ENCODE measurements at places on chromosomes 1 and 21. TPM values are rescaled to one million over a fixed set of nuclear protein-coding genes. Genes with fewer than 3 reads are reported as not detected.

DNA sequence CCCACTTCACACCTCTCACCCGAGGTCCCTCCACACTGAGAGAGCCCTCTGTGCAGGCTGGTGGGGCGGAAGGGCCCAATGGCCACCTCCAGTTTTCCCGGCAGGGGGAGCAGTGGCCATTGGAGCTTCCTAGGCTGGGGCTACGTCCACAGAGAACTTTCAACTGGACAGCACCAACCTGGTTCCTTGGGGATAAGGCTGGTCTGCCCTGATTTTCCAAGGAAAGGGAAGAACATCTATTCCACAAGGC is 20.3 kb upstream of the LAPTM5 start:
- no peak overlapping the region for H3K4me3 ChIP-seq
- no peaks in the 10 kb centered on the region for H3K27me3 ChIP-seq
- no peak for DNase-seq
- H3K36me3 ChIP-seq = no peaks in the 10 kb centered on the region
- no peaks in the 10 kb centered on the region for H3K4me1 ChIP-seq

DNA sequence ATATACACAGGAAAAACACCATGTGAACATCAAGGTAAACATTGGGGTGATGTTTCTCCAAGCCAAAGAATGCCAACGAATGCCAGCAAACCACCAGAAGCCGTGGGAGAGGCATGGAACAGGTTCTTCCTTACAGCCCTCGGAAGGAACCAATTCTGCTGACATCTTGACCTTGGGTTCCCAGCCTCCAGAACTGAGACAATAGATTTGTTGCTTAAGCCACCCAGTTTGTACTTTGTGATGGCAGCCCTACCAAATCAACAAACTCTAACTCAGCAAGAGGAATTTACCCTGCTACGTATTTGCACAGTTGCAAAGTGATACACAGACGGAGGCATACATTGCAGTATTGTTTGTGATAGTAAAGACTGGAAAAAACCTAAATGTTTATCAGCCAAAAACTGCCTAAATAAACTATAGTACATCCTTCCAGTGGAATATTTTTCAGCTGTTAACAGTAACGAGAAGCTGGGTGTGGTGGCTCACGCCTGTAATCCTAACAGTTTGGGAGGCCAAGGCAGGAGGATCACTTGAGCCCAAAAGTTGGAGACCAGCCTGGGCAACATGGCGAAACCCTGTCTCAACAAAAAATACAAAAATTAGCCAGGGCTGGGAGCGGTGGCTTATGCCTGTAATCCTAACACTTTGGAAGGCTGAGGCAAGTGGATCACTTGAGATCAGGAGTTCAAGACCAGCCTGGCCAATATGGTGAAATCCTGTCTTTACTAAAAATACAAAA is 12.5 kb upstream of the ZC3H12A start:
- no peaks in the 10 kb centered on the region for H3K27me3 ChIP-seq
- no peaks in the 10 kb centered on the region for H3K36me3 ChIP-seq
- no peak for DNase-seq
- no peak overlapping the region for H3K27ac ChIP-seq
- H3K4me1 ChIP-seq = no peaks in the 10 kb centered on the region
- no peak overlapping the region for H3K4me3 ChIP-seq

DNA sequence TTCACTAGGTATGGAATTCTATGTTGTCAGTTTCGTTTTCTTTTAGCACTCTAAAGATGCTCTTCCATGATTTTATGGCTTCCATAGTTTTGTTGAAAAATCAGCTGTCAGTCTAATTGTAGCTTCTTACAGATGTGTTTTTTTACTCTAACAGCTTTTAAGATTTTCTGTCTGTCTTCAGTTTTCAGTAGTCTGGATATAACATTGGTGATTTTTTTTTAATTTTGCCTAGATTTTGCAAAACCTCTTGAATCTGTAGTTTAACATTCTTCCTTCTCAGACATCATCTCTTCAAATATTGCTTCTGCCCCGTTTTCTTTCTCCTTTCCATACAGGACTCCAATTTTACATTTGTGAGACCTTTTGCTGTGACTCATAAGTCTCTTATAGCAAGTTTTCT is 17.9 kb upstream of the DYRK1A start:
- H3K27me3 ChIP-seq = peaks cover 3% of the 10 kb centered on the region
- H3K4me1 ChIP-seq = no peaks in the 10 kb centered on the region
- no peak for DNase-seq
- H3K4me3 ChIP-seq = no peak overlapping the region

GRCh38 chr1:234102583-234102982 is 198.1 kb downstream of the SLC35F3 start:
- H3K4me1 ChIP-seq = no peaks in the 10 kb centered on the region
- H3K27ac ChIP-seq = no peak overlapping the region
- no peak for DNase-seq
- H3K27me3 ChIP-seq = no peaks in the 10 kb centered on the region
- H3K4me3 ChIP-seq = no peak overlapping the region

DNA sequence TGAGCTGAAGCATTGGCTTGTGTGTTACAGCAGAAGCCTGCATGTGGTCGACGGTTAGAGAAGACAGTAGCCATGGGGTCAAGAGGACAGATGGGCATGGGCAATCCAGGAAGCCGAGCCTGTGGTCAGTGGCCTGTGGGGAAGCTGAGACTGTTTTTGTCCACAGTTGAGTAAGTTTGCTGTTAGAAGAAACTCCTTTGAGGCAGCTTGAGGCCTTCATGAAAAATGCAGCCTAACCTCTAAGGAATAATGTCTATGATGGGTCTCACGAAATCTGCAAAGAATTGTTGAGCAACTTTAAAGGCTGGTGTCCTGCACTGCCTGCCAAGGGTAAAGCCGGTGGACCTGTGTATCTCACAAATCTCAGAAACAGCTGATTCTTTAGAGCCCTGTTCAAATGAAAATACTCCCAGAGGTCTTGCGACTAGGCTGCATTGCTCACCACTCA is 322.4 kb downstream of the SETD4 start:
- no peaks in the 10 kb centered on the region for H3K36me3 ChIP-seq
- no peak overlapping the region for H3K4me3 ChIP-seq
- DNase-seq = no peak
- H3K27me3 ChIP-seq = no peaks in the 10 kb centered on the region
- no peak overlapping the region for H3K27ac ChIP-seq

GRCh38 chr1:186050360-186050759 is 316.2 kb downstream of the HMCN1 start:
- H3K4me3 ChIP-seq = no peak overlapping the region
- no peaks in the 10 kb centered on the region for H3K4me1 ChIP-seq
- no peaks in the 10 kb centered on the region for H3K27me3 ChIP-seq
- H3K27ac ChIP-seq = no peak overlapping the region

GRCh38 chr21:18917622-18918021 is 514.0 kb upstream of the TMPRSS15 start:
- no peaks in the 10 kb centered on the region for H3K27me3 ChIP-seq
- DNase-seq = no peak
- no peaks in the 10 kb centered on the region for H3K36me3 ChIP-seq
- no peak overlapping the region for H3K4me3 ChIP-seq
- no peaks in the 10 kb centered on the region for H3K4me1 ChIP-seq
- no peak overlapping the region for H3K27ac ChIP-seq

DNA sequence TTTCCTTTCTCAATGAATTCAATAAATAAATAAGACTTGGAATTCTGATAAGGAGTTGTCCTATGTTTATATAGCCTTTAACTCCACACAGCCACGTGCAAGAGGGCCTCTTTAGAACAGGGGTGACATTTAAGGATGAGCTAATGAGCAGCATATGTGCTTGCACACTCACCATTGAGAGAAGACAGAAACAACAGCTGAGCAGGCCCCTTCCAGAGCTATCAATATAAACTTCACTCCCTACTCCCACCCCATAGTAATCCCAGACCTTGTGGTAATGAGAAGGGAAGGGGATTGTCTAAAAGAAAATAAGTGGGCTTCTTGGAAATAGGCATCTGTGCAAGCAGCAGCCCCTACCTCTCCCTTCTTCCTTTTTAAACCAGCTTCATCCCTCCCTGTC is 176.0 kb downstream of the SEC16B start:
- no peak overlapping the region for H3K27ac ChIP-seq
- no peaks in the 10 kb centered on the region for H3K27me3 ChIP-seq
- H3K36me3 ChIP-seq = no peaks in the 10 kb centered on the region
- H3K4me3 ChIP-seq = no peak overlapping the region

DNA sequence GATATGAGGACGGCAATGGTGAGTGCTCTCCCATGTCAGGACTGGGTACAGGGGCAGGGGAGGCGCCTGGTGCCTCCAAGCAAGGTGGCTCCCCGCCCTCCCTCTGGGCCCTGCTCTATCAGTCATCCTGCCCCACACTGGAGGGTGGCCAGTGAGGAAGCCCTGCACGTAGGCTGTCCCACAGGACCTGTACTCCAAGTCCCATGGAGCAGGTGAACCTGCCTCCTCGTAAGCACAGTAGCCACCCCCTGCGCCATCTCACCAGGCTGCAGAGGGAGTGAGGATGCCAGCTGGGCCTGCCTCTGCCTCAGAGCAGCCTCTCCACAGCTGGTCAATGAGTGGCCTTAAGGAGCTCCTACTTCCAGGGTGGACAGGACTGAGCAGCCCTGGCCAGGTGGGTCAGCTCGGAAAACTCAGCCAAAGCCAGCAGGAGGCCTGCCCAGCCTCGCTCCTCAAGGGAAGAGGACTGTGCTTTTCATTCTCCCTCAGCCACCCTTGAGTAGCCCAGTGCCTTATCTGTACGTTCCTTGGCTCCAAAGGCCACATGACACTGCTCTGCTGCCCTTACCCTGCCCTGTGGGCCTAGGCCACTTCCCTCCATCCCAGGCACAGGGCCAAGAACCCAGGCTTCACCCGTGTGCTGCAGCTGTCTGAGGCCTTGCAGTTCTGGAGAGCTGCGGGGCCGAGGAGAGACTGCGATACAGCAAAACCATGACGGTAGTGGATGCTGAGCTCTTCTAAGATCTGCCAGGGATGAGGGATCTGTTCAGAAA is 39.6 kb downstream of the SLC45A1 start:
- no peaks in the 10 kb centered on the region for H3K27me3 ChIP-seq
- no peak for DNase-seq
- no peak overlapping the region for H3K4me3 ChIP-seq
- H3K27ac ChIP-seq = no peak overlapping the region
- H3K36me3 ChIP-seq = no peaks in the 10 kb centered on the region

DNA sequence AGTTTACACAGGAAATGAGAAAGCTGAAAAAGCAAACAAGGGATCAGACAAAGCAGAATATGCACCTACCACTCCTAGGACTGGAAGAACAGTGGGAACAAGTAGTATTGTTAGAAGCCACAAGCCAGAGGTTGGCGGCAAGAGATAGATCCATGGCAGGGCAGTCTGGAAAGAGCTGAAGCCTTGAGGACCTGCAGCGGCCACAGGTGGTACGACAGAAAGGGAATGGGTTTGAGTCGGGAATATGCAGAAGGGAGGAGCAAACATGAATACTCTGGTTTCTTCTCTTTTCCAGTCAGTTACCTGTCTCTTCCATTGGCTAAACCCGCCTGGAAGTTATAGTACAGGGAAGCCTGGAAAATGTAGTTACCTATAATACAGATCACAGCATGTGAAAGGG is 3.9 kb upstream of the PCNX2 start:
- H3K4me3 ChIP-seq = no peak overlapping the region
- H3K4me1 ChIP-seq = no peaks in the 10 kb centered on the region
- DNase-seq = no peak
- H3K27ac ChIP-seq = no peak overlapping the region
- H3K36me3 ChIP-seq = no peaks in the 10 kb centered on the region

- peaks cover 15% of the 10 kb centered on the region for H3K4me1 ChIP-seq
- no peaks in the 10 kb centered on the region for H3K36me3 ChIP-seq
- no peaks in the 10 kb centered on the region for H3K27me3 ChIP-seq
- peak; percentile 46 for DNase-seq
- H3K4me3 ChIP-seq = no peak overlapping the region
- H3K27ac ChIP-seq = no peak overlapping the region
These were observed 51.7 kb downstream of the COL18A1 start for GRCh38 chr21:45456584-45457160.

GRCh38 chr1:71656902-71657301 is 576.1 kb upstream of the ZRANB2 start:
- no peaks in the 10 kb centered on the region for H3K27me3 ChIP-seq
- peaks cover 2% of the 10 kb centered on the region for H3K4me1 ChIP-seq
- no peak overlapping the region for H3K4me3 ChIP-seq

DNA sequence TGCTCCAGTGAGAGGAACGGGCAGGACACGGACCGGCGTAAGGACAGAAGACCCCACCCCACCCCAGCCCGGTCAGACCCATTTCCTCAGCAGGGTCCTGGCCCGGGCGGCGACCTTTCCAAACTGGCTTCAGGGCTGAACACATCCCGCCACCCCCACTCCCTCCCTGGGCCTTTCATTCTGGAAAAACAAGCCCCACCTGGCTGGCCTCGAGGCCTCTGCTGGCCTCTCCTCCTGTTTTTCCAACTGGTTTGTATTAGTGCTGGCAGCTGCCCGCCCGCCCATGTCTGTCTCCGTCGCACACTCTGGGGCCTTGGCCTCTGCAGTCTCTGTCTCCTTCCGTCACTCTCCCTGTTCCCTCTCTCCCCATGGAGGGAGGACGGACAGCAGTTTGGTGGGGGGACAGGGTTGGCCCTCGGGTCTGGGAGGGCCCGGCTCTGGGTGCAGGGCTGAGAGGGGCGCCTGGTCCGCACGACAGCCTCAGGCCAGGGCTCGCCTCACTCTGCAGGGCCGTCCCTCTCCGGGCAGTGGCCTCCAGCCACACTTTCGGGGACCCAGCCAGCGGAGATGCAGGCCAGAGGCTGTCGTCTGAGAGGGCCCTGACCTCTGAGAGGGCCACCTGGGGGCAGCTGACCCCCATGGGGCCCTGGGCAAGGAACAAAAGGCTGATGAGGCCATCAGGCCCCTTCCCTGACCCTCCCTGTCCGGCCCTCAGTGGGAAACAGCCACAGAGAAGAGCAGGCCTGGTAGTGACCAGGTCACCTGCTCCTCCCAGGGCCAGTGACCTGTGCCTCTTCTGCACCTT is 1.5 kb upstream of the MXRA8 start:
- H3K36me3 ChIP-seq = no peaks in the 10 kb centered on the region
- H3K4me3 ChIP-seq = no peak overlapping the region
- H3K4me1 ChIP-seq = peaks cover 12% of the 10 kb centered on the region
- peak overlapping the region; percentile 88 for H3K27ac ChIP-seq
- no peaks in the 10 kb centered on the region for H3K27me3 ChIP-seq

GRCh38 chr1:117284399-117285215 is 73.9 kb upstream of the VTCN1 start:
- no peaks in the 10 kb centered on the region for H3K36me3 ChIP-seq
- no peaks in the 10 kb centered on the region for H3K27me3 ChIP-seq
- H3K27ac ChIP-seq = no peak overlapping the region
- H3K4me1 ChIP-seq = no peaks in the 10 kb centered on the region
- H3K4me3 ChIP-seq = no peak overlapping the region

GRCh38 chr1:116508984-116509980 is 61.5 kb downstream of the CD58 start:
- no peaks in the 10 kb centered on the region for H3K4me1 ChIP-seq
- DNase-seq = no peak
- H3K36me3 ChIP-seq = no peaks in the 10 kb centered on the region
- no peak overlapping the region for H3K4me3 ChIP-seq
- H3K27me3 ChIP-seq = no peaks in the 10 kb centered on the region

Gene MSH4
- total RNA-seq = 0.88 TPM

Gene REN
- total RNA-seq = 2.0 TPM

Gene PTPRU
- 29.4 TPM for total RNA-seq

Gene OLFM3
- total RNA-seq = 0.33 TPM

Gene C1orf141
- not detected for total RNA-seq

Gene CR2
- total RNA-seq = 0.08 TPM

Gene RHEX
- total RNA-seq = 8.3 TPM

Gene ADAM30
- not detected for total RNA-seq

Gene SPRR4
- not detected for total RNA-seq
